Anterior cingulate cortex (tissue), 58 donors: ENCODE measurements at places on chromosomes 7 and 10.

- no peak for DNase-seq
Measured at GRCh38 chr10:95796504-95796903, 40.5 kb downstream of the ENTPD1 start.

DNA sequence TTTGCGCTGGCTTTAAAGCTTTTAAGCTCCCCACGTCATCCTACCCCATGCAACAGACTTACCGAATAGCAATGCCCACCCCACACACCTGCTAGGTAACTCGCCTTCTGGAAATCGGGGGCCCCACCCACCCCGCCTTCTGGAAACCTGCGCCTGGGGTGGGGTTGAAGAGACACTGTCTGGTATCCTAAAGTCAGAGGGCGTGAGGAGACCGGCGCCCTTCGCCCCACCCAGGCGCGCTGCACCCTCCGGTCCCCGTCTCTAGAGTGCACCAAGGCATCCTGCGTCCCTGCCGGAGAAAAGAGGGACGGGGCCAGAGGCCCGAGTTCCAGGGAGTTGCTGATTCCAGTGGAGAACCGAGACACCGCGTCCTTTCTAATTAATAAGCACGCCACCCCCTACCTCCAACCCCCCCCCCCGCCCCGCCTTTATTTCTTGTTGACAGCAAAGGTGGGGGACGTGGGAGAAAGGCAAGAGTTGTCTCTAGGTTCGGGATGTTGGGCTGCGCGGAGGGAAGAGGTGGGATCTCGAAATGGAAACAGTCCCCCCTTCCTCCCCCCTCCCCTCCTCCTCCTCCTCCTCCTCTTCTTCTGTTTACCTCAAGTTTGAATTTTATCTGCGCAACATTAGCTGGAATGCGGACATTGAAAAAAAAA lies 220.9 kb upstream of the MKLN1 start:
- no peak for DNase-seq

DNA sequence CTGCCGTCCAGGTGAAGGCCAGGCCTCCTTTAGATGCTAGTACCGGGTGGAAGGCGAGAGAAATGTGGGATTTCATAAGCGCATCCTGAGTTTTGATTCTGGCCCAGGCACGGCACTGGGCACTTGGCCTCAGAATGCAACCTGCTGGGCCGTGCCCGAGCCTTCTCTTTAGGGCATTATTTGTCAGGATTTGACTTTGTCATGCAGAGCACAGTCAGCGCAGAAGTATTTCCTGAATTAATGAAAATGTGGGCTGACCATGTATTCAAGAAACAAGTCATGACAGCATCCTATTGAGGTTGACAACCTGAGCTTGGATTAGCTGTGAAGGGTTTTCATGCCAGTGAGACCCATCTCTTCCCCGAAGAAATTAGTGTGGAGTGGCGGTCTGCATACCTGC lies 34.4 kb downstream of the RCC1L start:
- DNase-seq, result no peak

GRCh38 chr7:70725448-70725847 lies 406.5 kb upstream of the GALNT17 start:
- DNase-seq, result no peak
